Dermis blood vessel endothelial cell (primary cell): ENCODE measurements at places on chromosomes 6 and 20. TPM values are rescaled to one million over a fixed set of nuclear protein-coding genes. Genes with fewer than 3 reads are reported as not detected.

GRCh38 chr6:92767101-92767500 is 652.3 kb downstream of the EPHA7 start:
- DNase-seq = no peak

- DNase-seq = no peak
Observed at GRCh38 chr6:125742024-125742423, 7.4 kb upstream of the HEY2 start.

GRCh38 chr6:107706516-107707115 is 117.5 kb downstream of the SCML4 start:
- DNase-seq = no peak

DNA sequence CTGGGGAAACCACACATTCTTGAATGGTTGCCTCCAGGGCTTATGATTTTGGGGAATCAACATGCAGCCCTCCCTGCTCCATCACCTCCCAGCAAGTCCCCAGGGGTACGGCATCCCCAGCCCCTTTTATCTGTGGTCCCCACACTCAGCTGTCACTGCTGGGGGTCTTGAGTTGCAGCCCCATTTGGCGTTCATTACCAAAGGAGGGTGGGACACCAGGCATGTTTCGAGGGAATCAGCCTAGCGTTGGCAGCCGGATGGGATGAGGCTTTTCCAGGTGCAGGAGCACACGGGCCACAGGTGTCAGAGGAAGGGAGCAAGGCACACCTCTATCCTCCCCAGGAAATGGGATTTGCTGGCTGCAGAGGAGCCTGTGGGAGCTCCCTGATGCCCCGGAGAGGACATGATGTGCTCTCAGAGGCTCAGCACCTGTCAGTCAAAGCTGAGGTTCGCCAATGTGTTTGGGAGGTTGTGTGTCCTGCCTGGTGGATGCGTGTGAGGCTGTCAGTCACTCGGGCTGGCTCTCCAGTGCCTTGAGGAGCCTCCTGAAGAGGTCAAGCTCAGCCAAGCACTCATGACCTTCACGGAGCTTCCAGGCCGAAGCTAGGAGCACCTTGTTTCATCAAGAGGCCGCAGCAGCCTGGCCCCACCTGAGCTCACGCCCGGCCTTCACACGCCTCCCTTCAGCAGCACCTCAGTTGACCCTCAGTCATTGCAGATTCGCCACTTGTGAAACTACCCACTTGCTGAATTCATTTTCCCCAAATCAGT is 95.0 kb downstream of the ERMARD start:
- no peak for DNase-seq

- DNase-seq = no peak
Observed at GRCh38 chr6:35751594-35751993, 14.8 kb downstream of the ARMC12 start.

DNA sequence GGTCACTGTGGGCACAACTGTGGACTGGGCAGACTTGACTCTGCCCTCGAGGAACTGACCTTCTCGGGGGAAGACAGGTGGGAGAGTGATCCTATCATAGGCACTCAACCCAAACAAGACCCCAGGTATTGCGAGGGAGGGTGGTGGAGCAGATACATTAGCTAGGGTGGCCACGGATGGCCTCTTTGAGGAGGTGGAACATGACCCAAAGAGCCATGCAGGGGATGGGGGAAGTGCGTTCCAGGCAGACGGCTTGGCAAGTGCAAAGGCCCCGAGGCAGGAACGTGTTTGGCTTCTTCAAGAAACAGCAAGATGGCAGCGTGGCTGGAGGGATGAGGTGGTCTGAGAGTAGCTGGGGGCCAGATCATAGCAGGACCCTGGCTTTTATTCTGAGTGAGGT is 167.6 kb downstream of the NFATC2 start:
- DNase-seq = no peak

DNA sequence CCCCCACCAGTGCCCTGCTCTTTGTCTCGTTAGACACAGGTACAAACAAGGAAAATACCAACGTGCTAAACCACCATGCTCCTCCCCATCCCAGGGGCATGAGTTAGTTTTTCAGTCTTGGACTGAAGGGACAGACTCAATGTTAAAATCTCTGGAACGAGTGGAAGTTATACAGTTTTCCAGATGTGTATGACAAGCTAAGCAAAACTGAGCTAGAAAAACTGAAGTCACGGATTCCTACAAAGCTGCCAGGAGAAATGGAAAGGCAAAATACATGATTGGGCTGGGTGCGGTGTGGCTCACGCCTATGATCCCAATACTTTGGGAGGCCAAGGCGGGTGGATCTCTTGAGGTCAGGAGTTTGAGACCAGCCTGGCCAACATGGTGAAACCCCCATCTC is 34.3 kb upstream of the QKI start:
- no peak for DNase-seq

GRCh38 chr6:89013438-89013837 is 50.0 kb upstream of the RNGTT start:
- DNase-seq = no peak

DNA sequence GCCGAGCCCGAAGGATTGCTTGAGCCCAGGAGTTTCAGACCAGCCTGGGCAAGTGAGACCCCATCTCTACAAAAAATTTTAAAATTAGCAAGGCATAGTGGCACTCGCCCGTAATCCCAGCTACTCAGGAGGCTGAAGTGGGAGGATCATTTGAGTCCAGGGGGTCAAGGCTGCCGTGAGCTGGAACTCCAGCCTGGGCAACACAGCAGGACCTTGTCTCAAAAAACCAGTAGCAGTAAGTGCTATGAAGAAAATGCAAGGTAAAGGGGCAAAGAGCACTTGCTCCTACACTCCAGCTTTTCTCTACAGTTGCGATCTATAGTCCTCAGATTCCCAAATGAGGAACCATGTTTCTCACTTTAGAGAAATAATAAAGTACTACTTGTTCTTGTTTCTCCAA is 1.8 kb upstream of the DDX39B start:
- DNase-seq = no peak

GRCh38 chr6:54992789-54993188 is 146.2 kb downstream of the FAM83B start:
- peak; percentile 9 for DNase-seq

DNA sequence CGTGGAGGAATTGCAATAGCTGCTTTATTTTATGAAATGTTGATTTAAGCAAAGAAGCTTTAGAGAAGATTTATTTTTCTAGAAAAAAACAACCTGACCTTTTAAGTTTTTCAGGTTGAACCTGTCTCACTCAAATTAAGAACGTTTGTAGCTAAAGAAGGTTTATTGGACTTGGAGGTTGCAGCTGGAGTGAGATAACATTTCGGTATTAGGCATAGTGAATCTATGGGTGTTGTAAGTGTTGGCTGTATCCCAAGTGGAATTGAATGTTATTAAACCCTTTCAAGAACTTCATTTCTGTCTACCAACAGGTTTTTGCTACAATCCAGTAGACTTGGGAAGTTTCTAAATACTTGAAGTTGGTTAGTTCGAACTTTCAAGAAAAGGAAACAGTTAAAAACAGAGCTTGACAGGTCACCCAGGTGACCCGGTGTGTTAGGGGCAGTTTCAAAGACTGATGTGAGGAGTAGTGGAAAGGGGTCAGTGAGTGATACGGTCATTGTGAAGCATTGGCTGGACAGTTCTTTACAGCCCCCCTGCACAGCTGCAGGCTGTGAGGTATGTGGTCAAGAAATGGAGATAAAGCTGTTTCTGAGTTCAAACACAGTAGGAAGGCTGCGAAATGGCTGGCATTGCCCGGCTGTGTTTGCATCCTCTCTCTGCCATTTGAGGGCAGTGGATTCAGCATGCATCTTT is 2.4 kb upstream of the TBCC start:
- no peak for DNase-seq

DNA sequence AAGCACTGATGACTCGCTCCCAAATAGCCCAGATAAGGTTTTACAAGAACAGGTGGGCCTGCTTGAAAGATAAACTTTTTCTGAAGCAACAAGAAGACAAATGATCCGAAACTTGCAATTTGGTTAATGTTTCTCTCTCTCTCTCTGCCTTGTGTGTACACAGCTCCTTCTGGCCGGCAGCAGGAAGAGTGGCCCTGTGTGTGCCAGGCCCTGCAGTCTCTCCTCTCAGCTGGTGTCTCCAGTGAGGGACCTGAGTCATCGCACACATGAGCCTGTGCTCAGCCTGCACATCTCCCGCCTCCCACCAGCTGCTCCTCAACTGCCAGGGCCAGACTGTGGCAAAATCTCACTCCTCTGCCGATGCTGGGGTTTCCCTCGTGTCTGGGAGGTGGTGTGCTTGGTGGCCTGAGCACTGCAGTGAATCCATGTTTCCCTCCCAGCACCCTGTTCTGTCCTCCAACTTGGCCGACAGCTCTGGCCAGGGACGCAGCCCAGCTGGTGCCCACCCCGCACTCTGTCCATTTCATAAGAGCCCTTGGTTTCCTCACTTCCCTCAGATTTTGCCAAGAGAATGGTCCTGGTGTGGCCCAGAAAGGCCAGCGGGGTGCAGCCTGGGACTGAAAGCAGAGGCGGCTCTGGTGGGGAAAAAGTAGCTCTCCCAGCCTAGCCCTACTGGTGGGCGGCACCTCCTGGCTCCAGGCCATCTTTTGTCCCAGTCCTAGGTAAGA is 49.4 kb downstream of the ERMARD start:
- DNase-seq = no peak

DNA sequence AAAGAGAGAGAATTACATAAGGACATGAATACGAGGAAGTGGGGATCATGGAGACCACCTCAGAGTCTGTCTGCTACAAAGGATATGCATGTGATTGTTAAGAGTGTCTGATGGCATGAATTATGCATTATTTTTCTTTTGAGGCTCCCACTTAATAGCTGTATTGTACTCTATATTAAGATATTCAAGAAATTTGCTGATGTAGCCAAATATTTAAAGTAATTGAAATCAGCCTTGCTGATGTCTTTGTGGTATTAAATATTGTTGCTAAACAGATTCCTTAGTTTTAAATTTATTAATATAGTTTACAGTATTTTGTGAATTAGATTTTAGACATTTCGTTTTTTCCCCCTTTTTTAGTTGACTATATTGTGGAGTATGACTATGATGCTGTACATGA is 25.3 kb downstream of the CD2AP start:
- DNase-seq = no peak

GRCh38 chr6:22437665-22438064 is 131.7 kb upstream of the HDGFL1 start:
- DNase-seq = no peak

GRCh38 chr20:8602389-8603116 is 466.3 kb upstream of the PLCB4 start:
- DNase-seq = peak; percentile 10

DNA sequence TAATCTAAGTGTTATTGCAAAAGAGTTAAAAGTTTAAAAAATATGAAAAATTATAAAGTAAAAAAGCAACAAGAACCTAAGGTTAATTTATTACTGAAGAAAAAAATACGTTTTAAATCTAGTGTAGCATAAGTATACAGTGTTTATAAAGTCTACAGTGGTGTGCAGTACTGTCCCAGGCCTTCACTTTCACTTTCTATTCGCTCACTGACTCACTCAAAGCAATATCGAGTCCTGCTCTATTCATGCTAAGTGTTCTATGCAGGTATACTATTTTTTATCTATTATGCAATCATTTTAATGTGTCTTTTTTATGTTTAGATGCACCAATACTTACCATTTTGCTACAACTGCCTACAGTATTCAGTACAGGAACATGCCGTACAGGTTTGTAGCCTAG is 113.0 kb downstream of the MANEA start:
- DNase-seq = no peak

GRCh38 chr6:95084867-95085266 is 492.5 kb upstream of the MANEA start:
- DNase-seq = no peak

DNA sequence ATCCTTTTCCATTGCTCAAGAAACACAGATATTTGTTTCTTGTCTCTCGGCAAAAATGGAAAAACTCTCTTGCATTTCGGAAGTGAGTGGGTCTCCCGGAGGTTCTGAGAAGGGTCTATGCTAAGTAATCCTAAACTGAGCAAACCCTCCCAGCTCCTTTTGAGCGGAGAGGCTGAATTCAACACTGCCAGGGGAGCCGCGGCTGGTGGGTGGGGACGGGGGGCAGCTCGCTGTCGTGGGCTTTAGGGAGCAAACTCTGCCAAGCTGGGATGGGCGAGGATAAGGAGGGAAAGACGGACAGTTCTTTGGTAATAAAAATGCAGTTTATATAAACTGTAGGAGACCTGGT is 211.4 kb downstream of the FOXC1 start:
- peak; percentile 7 for DNase-seq

GRCh38 chr6:74657011-74657410 is 548.8 kb downstream of the COL12A1 start:
- no peak for DNase-seq

- DNase-seq = no peak
Observed at GRCh38 chr6:34589140-34589539, 33.0 kb upstream of the SPDEF start.

DNA sequence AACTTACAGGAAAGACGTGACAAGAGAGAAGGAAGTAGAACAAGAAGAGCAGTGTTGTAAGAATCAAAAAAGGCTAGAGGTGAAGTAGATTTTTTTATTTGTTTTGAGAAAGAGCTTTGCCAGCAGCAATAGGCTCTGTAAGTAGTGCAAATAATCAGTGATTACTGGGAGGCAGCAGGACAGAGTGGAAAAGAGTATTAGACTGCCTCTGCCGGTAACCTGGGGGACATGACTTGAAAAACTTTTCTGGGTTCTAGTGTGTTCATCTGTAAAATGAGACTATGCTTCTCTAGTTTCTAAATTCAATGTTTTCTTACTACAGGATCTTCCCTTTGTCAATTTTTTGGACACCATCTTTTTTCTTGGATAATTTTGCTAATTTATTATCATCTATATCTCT is 5.8 kb upstream of the IRAK1BP1 start:
- no peak for DNase-seq

- no peak for DNase-seq
Observed at GRCh38 chr6:167590193-167590592, 236.5 kb upstream of the AFDN start.

DNA sequence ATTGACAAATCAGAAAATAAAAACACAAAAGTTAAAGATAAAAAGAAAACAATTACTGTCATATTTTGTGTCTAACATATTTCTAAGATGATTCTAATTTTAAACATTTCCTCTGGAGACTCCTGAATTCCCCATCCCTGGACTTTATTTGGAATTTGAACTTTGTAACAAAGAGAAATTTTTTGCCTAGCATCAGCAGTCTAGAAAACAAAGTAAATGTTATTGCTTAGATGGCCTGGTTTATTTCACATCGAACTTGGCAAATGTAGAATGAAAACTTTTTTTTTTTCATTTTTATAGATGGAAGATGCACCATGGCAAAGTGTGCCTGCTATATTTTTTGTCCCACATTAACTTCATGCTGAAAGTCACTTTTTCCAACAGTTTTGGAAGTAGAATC is 159.1 kb downstream of the TBX18 start:
- no peak for DNase-seq

- DNase-seq = no peak
Observed at GRCh38 chr20:18588574-18588933, 700 bp downstream of the DTD1 start.

GRCh38 chr20:17643531-17644188 is 38.4 kb downstream of the RRBP1 start:
- no peak for DNase-seq

Gene XKR7
- total RNA-seq = under 0.01 TPM in 1 of 2 replicates, not detected in the other

Gene DEFB119
- total RNA-seq = not detected in 2 replicates

Gene BTN1A1
- total RNA-seq = not detected in 2 replicates

Gene OR12D3
- not detected in 2 replicates for total RNA-seq

Gene DCDC2
- 1.0 and 1.5 TPM in 2 replicates for total RNA-seq

Gene SLC44A4
- 0.05 and 0.17 TPM in 2 replicates for total RNA-seq

Gene GRM1
- total RNA-seq = 0.05 TPM in 1 of 2 replicates, not detected in the other

Gene ATAT1
- 3.4 and 3.7 TPM in 2 replicates for total RNA-seq

Gene RNF144B
- total RNA-seq = 77.1 and 89.2 TPM in 2 replicates

Gene NMBR
- not detected in 2 replicates for total RNA-seq

Gene AVP
- not detected in 2 replicates for total RNA-seq

Gene THBD
- 33.4 and 34.0 TPM in 2 replicates for total RNA-seq
